Naive thymus-derived CD8-positive, alpha-beta T cell (primary cell): ENCODE measurements at places on chromosomes 2 and 18.

DNA sequence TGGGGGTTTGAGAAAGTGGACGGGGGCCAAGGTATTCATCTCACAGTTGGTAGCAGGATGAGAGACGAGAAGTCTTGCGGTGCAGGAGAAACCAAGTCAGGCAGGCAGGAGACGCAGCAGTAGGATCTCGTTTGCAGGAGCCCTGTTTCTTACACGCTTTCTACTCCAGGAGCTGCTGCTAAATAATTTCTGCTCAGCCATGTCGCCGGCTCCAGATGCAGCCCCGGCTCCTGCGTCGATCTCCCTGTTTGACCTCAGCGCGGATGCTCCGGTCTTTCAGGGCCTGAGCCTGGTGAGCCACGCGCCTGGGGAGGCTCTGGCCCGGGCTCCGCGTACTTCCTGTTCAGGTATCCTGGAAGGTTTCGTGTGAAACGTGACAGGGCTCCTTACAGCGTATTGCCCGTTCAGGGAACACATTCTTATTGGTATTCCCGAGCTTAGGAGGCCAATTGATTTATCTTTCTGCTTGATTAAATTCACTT, 494 bp downstream of the ANKZF1 start:
- no peak for DNase-seq

DNA sequence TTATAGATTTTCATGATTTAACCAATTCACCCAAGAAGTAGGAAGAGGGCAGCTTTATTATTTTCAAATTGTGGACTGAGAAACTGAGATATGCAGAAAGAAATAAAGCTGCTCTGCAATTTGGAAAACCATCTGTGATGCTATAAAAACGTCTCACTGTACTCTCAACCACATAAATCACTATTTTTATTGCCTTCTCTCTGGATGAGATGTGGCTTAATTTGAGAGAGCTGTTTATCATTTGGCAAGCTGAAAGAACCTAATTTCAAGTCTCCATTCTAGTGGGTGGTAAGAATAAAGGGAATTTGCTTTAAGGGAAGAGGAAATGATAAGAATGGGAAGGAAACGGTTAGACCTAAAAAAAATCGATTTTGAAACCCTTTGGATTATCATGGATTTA, 49.9 kb upstream of the CYP1B1 start:
- no peak for DNase-seq

DNA sequence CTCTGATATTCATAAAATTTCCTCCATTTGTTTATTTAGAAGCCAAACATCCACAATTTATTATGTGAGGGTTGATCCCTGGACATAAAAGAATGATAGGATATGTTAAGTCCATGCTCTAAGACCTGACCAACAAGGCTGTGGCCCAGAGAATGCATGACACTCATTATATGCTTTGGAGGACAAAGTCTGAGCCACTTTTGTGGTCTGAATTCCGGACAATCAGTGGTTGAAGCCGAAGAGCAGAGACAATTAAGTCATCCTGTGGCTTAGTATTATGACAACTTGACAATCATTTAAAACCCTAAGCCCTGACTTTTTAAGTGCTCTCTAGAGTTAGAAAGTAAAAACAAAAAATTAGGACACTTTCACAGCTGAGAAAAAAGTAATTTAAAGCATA, 483.3 kb downstream of the PLCL1 start:
- no peak for DNase-seq

DNA sequence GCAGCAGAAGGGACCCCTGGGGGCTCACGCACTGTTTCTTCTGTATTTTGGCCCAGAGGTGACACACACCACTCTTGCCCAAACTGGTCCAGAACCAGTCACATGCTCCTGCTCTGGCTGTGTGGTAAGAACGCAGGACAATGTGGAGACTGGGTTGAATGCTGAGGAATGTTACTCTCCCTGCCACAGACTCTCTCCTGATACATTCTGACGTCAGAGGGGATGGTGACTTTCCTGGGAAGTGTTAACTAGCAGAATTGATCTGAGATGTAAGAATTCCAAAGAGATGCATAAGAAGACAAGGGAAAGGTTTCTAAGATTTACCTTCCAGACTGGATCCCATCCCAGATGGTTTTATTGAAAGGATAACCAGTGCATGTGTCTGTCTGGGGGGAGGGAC, 100.8 kb downstream of the ASB1 start:
- DNase-seq: no peak

DNA sequence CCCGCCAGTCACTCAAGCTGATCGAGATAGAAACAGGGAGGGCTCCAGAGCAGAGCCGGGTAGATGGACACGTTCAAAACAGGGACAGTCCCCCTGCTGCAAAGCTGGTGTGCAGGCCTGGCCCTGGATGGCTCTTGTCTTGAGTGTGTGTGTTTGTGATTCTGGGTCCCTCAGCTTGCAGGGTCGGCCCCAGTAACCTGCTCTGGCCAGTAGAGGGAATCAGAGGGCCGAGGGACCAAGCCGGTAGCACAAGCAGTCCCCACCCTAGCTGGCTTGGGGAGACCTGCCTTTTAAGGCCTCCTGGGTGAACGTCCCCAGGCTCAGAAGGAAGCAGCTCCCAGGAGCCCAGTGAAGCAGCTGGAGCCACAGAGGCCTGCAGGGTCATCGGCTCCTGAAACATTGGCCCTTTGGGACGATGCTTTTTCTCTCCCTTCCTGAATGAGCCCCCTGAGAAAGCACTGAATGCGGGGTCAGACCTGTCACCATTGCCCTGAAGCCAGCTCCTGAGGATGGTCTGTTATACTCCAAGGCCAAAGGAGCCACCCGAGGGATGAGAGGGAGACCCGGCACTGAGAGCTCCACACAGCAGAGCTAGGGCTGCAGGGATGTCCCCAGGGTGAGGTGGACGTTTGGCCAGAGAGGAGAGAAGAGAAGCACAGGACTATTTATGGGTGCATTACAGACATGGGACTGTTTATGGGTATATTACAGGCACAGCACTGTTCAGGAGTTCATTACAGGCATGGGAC, 15.4 kb upstream of the MLPH start:
- DNase-seq: peak; percentile 29

DNA sequence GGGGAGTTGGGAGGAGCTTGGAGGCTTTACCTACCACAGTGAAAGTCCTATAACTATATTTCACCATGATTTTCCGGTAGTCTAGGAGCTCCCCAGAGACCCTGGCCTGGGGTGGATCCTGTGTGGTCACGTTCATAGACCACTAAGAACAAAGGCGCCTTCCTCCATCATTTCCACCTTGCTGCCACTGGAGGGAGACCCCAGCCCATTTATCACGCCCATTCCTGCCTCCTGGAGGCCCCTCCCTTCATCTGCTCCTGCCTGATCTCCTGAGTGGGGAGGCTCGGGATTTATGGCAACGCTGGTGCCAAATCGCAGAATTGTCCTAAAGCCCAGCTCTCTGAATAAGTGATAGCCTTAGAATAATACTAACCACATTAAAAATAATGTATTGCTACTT, 507.6 kb upstream of the SPHKAP start:
- no peak for DNase-seq

DNA sequence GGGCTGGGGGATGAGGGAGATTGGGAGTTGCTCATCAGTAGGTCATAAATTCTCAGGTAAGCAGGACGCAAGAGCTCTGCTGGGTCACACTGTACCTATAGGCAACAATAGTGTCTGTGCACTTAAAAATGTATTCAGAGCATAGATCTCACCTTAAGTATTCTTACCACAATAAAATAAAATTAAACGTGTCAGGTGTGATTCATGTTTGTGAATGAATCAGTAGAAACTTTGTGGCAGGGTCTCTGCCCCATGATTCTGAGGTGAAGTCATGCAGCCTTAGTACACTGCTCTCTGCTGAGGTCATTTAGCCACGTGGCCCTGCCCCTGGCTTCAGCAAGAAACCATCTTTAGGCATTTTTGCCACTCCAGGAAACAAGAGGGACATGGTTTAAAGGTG, 253.8 kb downstream of the FBXO15 start:
- no peak for DNase-seq

DNA sequence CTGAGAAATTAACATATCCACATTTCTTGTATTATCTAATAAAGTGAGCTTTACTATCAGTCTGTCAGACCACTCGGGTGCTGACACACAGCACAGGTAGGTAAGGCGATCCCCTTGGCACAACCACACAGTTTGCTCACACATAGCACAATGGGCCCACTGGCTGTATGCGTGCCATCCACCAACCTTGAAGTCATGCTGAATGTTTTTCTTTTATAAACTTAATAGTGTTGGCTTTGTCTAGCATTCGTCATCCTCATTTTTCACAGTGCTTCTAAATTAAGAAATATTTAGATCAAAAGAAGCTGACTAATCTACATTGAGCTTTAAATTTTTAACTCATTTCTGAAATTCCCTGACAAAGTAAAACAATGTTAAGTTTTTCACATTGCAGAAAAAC, 50.0 kb upstream of the PAPOLG start:
- no peak for DNase-seq

GRCh38 chr18:49052891-49053644, 102.3 kb upstream of the SMAD7 start:
- no peak for DNase-seq

DNA sequence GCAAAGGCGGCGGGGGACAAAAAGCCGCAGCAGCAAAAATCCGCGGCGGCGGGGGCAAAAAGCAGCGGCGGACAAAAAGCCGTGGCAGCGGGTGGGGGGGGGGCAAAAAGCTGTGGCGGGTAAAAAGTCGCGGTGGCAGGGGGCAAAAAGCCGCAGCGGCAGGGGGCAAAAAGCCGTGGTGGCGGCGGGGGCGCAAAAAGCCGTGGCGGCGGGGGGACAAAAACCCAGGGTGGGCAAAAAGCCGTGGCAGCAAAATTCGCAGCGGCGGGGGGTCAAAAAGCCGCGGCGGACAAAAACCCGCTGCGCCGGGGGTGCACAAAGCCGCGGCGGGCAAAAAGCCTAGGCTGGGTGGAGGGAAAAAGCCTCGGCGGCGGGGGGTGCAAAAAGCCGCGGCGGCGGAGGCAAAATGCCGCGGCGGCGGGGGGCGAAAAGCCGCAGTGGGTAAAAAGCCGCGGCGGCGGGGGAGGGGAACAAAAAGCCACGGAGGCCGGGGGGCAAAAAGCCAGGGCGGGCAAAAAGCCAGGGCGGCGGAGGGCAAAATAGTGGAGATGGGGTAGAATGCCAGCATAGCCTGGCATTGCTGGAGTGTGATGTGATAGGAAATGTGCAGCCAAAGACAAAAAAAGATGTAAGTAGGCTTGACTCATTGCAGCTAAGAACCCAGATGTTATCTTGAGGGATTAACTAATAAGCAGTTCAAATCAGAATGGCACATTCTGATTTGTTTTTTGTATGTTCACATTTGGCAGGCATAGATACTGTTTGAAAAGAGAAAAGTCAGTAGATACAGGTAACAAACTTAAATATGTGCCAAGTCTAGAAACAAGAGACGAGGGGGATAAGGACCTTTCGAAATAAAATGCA, 1076.3 kb downstream of the RPIA start:
- no peak for DNase-seq

DNA sequence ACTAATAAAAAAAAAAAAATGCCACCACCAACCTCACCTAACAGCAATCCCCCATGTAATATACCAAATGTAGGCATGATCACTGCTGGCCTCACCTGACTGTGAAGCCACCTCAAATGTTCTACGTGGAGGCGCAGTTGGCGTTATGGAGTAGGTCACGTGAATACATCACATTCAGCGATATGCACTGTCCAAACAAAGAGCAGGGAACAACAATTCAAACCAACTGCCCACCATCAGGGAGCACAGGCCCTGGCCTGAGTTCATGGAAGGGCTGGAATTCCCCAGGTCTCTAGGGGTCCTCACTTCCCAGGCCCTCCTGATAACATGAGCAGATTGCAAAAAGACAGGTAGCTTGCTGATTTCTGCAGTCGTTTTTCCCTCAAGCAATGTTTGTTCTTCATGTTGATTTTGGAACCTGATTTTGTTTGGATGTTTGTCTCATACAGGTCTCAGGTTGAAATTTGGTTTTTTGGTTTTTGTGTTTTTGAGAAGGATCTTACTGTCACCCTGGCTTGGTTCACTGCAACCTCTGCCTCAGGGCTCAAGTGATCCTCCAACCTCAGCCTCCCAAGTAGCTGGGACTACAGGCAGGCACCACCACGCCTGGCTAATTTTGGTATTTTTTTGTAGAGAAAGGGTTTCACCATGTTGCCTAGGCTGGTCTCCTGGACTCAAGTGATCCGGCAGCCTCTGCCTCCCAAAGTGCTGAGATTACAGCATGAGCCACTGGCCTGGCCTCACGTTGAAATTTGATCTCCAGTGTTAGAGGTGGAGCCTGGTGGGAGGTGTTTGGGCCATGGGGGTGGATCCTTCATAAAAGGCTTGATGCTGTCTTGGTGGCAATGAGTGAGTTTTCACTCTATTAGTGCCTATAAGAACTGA, 15.5 kb downstream of the TBC1D8 start:
- no peak for DNase-seq
